ENCODE measurements at places on chromosomes 11 and 22. TPM values are rescaled to one million over a fixed set of nuclear protein-coding genes. Genes with fewer than 3 reads are reported as not detected.

TIMP3 gene
- 195 TPM for total RNA-seq

OR4D6 gene
- not detected for total RNA-seq

PHLDA2 gene
- total RNA-seq = 5.8 TPM

PHLDB1 gene
- 157 TPM for total RNA-seq

SCUBE2 gene
- total RNA-seq = 1.3 TPM

JAML gene
- total RNA-seq = not detected

MMP7 gene
- total RNA-seq = not detected

GRM5 gene
- 0.10 TPM for total RNA-seq

FZD4 gene
- total RNA-seq = 29.6 TPM

PRR33 gene
- total RNA-seq = not detected

DEUP1 gene
- not detected for total RNA-seq

TEX54 gene
- total RNA-seq = not detected

TRIM49 gene
- total RNA-seq = not detected

CADM1 gene
- total RNA-seq = 5.5 TPM

PNPLA3 gene
- 5.5 TPM for total RNA-seq

MUC5AC gene
- total RNA-seq = not detected

SART1 gene
- total RNA-seq = 28.2 TPM

EHF gene
- 0.20 TPM for total RNA-seq

DDTL gene
- 0.76 TPM for total RNA-seq

CCDC87 gene
- 0.56 TPM for total RNA-seq

SHISA8 gene
- total RNA-seq = not detected

OVOL1 gene
- total RNA-seq = not detected

SAA2 gene
- 40.6 TPM for total RNA-seq

ZMAT5 gene
- total RNA-seq = 13.3 TPM

TANGO2 gene
- 59.6 TPM for total RNA-seq

CNIH2 gene
- 0.86 TPM for total RNA-seq

KRTAP5-1 gene
- total RNA-seq = not detected

SERPIND1 gene
- total RNA-seq = not detected

GPR83 gene
- total RNA-seq = not detected

FOXRED2 gene
- total RNA-seq = 14.1 TPM

ACTN3 gene
- not detected for total RNA-seq

LRRC55 gene
- not detected for total RNA-seq

HTATIP2 gene
- 44.8 TPM for total RNA-seq

SYT12 gene
- 2.6 TPM for total RNA-seq

FAM180B gene
- not detected for total RNA-seq

CASP5 gene
- not detected for total RNA-seq

SNX32 gene
- 4.0 TPM for total RNA-seq

TRIM29 gene
- 0.33 TPM for total RNA-seq

GGT1 gene
- total RNA-seq = 0.83 TPM

SESN3 gene
- total RNA-seq = 99.6 TPM

HEPN1 gene
- not detected for total RNA-seq

RGL4 gene
- not detected for total RNA-seq

SLC22A6 gene
- not detected for total RNA-seq

AAMDC gene
- 32.2 TPM for total RNA-seq

Data from smooth muscle cell of the pulmonary artery (primary cell).